ENCODE measurements at places on chromosomes 1 and 21.
A peak's percentile ranks its signal among the peaks of the same experiment; 100 is the strongest.

GRCh38 chr21:45973475-45974072 lies 8.0 kb upstream of the COL6A1 start:
- DNase-seq, result peak; percentile 74

- no peak for DNase-seq
These were observed 258.5 kb downstream of the BACH1 start for GRCh38 chr21:29557200-29557599.

GRCh38 chr1:177907000-177907399 lies 62.9 kb downstream of the SEC16B start:
- DNase-seq, result no peak

DNA sequence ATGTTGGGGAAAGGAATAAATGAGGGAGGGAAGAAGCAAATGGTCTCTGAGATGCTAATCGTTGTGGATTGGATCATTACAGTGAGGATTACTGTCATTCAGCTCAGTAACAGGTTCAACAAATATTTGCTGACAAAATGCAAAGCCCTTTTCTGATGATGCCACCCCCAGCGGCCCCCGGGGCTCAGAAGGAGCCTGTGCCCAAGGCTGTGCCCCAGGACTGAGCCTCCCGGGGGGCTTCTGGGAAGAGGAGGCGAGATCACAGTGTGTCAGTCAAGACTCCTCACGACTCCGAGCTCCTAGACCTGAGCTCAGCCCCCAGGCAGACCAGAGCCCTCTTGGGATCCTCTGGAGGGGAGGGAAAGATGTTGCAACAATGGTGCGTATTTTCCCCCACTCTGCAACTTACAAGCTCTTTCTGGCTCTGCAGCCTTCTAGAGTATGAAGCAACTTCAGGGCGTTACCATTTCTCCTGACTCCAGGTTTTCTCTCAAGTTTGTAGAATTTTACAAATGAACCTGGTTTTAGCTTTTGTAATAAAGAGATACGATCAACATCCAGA lies 20.8 kb downstream of the EPHA8 start:
- no peak for DNase-seq

GRCh38 chr1:168379104-168379860 lies 98.6 kb downstream of the TBX19 start:
- no peak for DNase-seq

DNA sequence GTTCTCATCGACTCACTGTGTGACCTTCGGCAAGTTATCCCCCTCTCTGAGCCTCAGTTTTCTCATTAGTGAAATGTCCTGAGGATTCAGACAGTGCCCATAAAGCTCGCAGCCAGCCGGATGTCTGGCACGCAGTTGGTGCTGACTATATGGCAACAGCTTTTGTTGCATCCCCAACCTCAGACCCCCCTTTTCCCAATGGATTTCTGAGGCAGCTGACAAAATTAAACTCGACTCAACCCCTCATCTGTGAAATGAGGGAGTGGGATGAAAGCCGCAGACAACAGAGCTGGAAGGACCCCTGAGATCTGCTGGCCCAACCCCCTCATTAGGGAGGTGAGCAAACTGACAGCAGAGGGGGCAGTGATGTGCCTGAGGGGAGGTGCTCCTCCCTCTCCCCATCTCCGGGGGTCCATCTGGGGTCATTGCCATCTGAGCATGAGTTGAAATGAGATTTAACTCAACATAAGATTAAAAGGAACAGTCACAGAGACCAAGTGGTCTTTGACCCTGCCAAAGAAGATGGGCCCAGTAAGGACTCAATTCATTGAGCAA lies 40.4 kb downstream of the NKAIN1 start:
- DNase-seq, result no peak

DNA sequence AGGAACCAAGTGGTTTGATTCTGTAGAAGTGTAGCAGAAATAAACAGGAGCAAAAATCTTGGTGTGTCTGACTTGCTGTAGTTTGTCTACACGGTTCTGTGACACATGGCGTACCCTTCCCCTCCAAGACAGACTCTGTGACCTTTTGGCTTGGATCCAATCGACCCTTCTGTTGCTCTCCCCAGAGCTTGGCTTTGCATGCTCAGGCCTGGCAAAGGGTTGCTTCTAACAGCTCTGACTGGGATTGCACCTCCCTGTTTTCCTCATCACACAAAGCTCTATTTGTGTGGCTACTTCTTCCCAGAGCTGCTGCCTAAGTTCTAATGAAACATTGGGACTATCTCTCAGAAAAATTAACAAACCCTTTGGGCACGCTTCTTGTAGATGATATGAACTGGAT lies 24.0 kb downstream of the NGF start:
- no peak for DNase-seq

- DNase-seq, result no peak
These were observed 3.1 kb downstream of the PBX1 start for GRCh38 chr1:164562061-164562460.

GRCh38 chr1:247467129-247467528 lies 9.2 kb upstream of the OR2B11 start:
- DNase-seq, result no peak

DNA sequence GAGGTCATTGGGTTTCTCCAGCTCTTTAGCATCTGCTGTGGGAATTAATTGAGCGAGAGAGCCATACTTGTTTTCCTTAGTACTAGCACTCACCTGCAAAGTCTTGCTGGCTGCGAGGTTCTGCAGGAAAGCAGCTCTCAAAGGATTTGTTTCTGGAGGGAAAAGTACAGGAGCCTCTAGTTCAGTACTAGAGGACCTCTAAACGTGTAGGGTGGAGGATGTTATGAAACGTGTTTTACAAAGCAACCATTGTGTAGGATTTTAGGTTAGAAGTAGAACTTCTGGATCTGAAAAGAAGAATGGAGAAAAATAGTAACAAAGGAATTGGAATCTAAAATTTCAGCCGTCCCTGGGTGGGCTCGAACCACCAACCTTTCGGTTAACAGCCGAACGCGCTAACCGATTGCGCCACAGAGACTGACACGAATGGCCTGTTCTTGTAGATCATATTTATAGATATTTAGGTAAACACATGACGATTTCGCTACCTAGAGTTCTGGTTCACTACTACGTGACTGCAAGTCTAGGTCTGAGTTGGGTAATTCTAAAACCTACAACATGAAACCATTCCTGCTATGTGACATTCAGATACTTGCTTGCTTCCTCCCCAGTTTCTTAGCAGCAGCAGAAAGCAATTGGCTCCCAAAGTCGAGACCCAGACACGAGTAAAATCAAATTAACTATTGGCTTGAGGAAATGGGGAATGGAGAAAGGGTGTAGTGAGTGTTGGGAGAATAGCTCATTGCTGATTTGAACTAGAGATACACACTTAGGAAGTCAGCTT lies 60.2 kb upstream of the CFAP126 start:
- no peak for DNase-seq

GRCh38 chr1:85496941-85497582 lies 32.1 kb upstream of the DDAH1 start:
- DNase-seq, result no peak

- no peak for DNase-seq
These were observed 6.7 kb downstream of the NCMAP start for GRCh38 chr1:24562625-24563024.

- DNase-seq, result no peak
These were observed 11.8 kb downstream of the SHISA4 start for GRCh38 chr1:201900476-201900875.

- DNase-seq, result no peak
These were observed 2.1 kb downstream of the SELENBP1 start for GRCh38 chr1:151370211-151370911.

DNA sequence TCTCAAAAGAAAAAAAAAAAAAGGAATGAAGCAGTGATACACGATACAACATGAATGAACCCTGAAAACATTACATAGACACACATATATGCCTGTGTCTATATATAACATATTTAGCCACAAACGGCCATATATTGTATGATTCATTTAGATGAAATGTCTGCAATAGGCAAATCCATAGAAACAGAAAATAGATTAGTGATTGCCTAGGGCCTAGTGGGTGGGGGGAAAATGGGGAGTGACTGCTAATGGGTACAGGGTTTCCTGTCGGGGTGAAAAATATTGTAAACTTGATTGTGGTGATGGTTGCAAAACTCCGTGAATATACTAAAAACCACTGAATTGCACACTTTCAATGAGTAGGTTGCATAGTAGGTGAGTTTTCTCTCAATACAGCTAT lies 6.0 kb upstream of the H6PD start:
- DNase-seq, result no peak

Measured in stimulated activated CD4-positive, alpha-beta T cell treated with anti-CD3 and anti-CD28 coated beads, Interleukin-15, amount 100 ng/mL, for 1 hour (primary cell).